ENCODE measurements at places on chromosomes 2 and 18.

- H3K36me3 ChIP-seq, result no peaks in the 10 kb centered on the region
- no peak overlapping the region for H3K4me3 ChIP-seq
- peaks cover 20% of the 10 kb centered on the region for H3K4me1 ChIP-seq
- DNase-seq, result no peak
Measured at GRCh38 chr2:69225933-69226332, 161.1 kb downstream of the GFPT1 start.

GRCh38 chr2:58856100-58856499, 615.0 kb upstream of the FANCL start:
- no peak for DNase-seq
- H3K4me3 ChIP-seq, result no peak overlapping the region
- H3K36me3 ChIP-seq, result no peaks in the 10 kb centered on the region
- H3K27ac ChIP-seq, result no peak overlapping the region
- H3K27me3 ChIP-seq, result no peaks in the 10 kb centered on the region

DNA sequence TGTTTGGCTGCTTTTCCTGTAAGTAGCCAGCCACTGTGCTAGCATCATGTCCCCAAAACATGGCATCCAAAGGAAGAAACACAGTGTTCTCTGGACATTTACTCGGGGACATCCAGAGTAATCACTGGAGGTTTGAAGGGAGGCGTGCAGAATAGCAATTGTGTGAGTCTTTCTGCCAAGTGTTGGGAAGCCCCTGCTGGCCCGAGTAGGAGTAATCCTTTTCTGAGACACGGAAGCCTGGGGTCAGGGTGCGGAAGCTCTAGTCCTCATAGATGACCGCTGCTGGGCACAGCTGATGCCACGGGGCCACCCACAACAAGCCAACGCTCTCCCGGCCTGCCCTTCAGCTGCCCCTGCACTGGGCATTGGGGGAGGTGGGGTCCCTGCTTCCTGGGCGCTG, 24.8 kb upstream of the HDAC4 start:
- no peak overlapping the region for H3K4me3 ChIP-seq
- H3K27me3 ChIP-seq, result no peaks in the 10 kb centered on the region
- H3K27ac ChIP-seq, result no peak overlapping the region
- no peaks in the 10 kb centered on the region for H3K4me1 ChIP-seq

DNA sequence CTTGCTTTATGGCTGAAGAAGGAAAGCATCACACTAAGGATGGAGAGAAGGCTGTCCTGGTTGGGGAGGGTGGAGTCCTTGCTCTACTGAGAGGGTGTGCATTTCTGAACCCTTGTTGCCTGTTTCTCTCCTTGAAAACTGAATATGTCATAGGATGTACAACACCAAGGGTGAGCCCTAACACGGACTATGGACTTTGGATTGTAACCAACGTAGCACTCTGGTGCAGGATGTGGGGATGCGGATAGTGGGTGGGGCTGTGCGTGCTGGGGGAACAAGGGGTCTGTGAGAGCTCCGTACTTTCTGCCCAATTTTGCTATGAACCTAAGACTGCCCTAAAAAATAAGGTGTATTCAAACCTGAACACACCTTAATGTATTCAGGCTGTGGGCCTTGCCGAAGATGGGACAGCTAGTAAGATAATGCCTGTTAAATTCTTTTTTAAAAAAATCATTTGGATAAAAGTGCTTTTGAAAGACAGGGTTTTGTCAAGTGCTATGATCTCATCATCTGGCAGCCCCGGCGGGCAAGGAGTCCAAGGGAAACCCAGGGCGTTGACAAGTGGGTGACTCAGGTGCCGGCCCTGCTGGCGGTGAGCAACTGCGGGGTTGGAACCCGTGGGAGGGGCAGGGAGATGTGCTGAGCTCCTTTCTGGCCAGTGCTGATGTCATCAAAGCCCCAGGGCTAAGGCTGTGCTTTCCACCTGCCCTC, 54.0 kb downstream of the GATA6 start:
- H3K27ac ChIP-seq, result peak overlapping the region; percentile 81
- peak; percentile 94 for DNase-seq
- H3K4me3 ChIP-seq, result no peak overlapping the region
- no peaks in the 10 kb centered on the region for H3K36me3 ChIP-seq
- H3K27me3 ChIP-seq, result no peaks in the 10 kb centered on the region

DNA sequence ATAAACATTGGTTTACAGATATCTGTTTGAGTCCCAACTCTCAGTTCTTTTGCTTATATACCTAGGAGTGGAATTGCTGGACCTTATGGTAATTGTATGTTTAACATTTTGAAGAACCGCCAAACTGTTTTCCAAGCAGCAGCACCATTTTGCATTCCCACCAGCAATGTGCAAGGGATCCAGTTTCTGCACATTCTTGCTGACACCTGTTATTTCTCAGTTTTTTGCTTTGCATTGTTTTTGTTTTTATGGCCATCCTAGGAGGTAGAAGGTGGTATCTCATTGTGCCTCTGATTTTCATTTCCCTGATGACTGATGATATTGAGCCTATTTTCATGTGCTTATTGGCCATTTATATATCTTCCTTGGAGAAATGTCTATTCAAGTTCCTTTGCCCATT, 71.2 kb downstream of the MCFD2 start:
- H3K36me3 ChIP-seq, result no peaks in the 10 kb centered on the region
- DNase-seq, result no peak
- H3K4me1 ChIP-seq, result peaks cover 41% of the 10 kb centered on the region
- no peak overlapping the region for H3K4me3 ChIP-seq
- no peak overlapping the region for H3K27ac ChIP-seq

GRCh38 chr18:77015771-77016710, 116.5 kb downstream of the MBP start:
- no peaks in the 10 kb centered on the region for H3K4me1 ChIP-seq
- H3K4me3 ChIP-seq, result no peak overlapping the region
- no peak for DNase-seq
- no peak overlapping the region for H3K27ac ChIP-seq

- peak overlapping the region; percentile 88 for H3K27ac ChIP-seq
- no peaks in the 10 kb centered on the region for H3K36me3 ChIP-seq
- H3K4me3 ChIP-seq, result peak overlapping the region; percentile 1
- peaks cover 55% of the 10 kb centered on the region for H3K4me1 ChIP-seq
- no peak for DNase-seq
Measured at GRCh38 chr18:49072940-49073339, 122.2 kb upstream of the SMAD7 start.

DNA sequence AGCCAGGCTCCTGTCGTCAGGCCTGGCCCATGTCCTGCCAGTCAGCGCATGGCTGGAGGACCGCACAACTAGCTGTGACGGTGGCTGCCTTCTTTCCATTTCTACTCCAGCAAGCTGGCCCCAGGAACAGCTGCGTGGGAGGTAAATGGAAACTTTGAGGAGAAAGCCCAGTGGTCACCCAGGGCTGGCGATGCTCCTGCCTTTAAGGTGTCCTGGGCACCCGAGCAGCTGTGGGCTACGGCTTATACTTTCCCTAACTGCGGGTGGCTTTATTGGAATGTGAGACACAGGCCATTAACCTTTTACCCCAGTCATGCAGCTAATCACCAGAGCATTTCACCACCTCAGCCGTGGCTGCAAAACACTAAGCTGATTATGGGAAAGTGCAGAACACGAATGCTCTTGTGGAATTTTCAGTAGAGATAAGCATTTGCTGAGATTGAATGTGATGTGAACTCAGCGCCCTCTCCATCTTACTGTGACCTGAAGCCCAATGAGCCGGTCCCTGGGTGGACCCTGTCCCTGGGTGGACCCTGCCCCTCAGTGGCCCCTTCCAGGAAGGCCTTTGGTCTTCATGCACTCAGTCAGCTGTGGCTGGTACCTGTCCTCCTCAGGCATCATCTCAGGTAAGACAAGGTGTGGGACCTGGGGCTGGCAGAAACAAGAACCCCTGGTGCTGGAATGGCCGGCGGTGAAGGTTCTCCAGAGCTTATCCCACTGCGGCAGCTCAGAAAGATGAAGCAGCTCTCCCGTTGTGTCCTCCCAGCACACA, 275.4 kb upstream of the HS6ST1 start:
- peaks cover 15% of the 10 kb centered on the region for H3K4me1 ChIP-seq
- no peaks in the 10 kb centered on the region for H3K27me3 ChIP-seq
- H3K27ac ChIP-seq, result peak overlapping the region; percentile 73
- no peaks in the 10 kb centered on the region for H3K36me3 ChIP-seq
- peak; percentile 53 for DNase-seq
- H3K4me3 ChIP-seq, result no peak overlapping the region

GRCh38 chr2:10793816-10794215, 18.8 kb downstream of the PDIA6 start:
- no peaks in the 10 kb centered on the region for H3K27me3 ChIP-seq
- H3K4me1 ChIP-seq, result no peaks in the 10 kb centered on the region
- DNase-seq, result no peak
- no peak overlapping the region for H3K4me3 ChIP-seq
- no peaks in the 10 kb centered on the region for H3K36me3 ChIP-seq
